Activated T-helper 1 cell treated with anti-CD3 and anti-CD28 coated beads, Interleukin-2, amount 50 U/mL, for 16 hours (primary cell): ENCODE measurements at places on chromosomes 1 and 21.

- no peak for DNase-seq
These were observed 10.3 kb downstream of the MORN1 start for GRCh38 chr1:2380816-2381591.

GRCh38 chr21:33651965-33652680 is 9.8 kb downstream of the ITSN1 start:
- DNase-seq = no peak

DNA sequence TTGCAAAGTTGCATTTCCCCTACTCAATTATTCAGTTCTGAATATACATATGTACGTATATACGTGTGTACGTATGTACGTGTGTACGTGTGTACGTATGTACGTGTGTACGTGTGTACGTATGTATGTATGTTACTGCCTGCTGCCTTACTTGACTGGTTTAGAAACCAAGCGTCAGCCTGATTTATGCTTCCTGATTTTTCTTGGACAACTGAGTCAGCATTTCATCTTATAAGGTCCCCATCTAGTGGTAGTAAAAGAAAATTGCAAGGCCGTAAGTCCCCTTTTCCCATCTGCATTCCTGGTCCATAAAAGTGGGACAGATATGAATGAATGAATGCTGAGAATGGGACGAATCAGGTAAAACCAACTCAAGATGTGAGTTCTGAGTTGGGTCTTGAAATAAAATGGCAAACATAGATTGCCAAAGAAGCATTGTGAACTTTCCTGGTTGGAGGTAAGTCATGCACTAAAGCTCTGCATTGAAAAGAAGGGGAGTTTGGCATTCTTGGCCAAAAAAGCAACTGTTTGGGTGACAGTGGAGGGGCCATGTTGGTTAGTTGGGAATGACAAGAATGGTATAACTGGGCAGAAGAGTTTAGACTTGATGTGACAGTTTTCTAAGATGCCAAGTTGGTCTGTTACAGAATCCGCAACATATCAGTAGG is 76.4 kb upstream of the DNAH14 start:
- no peak for DNase-seq

- DNase-seq = no peak
These were observed 812.9 kb upstream of the ADGRL2 start for GRCh38 chr1:80987824-80988223.

DNA sequence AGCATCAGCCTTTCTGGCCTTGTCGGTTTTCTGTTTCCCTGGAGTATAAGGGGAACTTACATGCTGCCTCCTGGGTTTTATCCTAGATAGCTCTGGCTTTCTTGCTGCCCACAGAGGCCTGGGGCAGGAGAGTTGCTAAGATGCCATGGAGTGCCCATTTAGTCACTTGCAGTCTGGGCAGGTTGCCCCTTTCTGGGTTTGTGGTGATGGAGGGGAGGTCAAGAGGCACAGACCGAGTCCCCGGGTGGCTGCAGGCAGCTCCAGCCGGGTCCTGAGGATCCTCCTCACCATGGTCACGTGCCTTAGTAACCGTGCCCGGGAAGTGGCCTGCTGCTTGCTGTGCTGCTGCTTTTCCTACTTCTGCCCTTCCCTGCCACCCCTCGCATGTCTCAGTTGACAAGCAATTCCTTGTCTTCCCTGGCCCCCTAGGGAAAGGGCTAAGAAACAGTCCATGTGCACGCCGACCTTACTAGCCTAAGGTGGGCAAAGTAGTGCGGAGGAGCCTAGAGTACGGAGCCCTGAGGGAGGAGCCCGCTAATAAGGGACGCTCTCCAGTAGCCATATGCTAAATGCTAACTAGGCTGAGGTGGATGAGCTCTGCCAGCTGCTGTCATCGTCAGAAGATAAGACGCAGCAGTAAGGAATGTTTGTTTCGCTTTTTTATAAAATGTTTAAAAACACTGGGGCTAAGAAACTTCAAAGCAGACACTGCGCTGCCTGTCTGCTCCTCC is 34.8 kb downstream of the CLCA1 start:
- DNase-seq = no peak

GRCh38 chr1:78607944-78608343 is 12.3 kb upstream of the IFI44L start:
- DNase-seq = no peak

DNA sequence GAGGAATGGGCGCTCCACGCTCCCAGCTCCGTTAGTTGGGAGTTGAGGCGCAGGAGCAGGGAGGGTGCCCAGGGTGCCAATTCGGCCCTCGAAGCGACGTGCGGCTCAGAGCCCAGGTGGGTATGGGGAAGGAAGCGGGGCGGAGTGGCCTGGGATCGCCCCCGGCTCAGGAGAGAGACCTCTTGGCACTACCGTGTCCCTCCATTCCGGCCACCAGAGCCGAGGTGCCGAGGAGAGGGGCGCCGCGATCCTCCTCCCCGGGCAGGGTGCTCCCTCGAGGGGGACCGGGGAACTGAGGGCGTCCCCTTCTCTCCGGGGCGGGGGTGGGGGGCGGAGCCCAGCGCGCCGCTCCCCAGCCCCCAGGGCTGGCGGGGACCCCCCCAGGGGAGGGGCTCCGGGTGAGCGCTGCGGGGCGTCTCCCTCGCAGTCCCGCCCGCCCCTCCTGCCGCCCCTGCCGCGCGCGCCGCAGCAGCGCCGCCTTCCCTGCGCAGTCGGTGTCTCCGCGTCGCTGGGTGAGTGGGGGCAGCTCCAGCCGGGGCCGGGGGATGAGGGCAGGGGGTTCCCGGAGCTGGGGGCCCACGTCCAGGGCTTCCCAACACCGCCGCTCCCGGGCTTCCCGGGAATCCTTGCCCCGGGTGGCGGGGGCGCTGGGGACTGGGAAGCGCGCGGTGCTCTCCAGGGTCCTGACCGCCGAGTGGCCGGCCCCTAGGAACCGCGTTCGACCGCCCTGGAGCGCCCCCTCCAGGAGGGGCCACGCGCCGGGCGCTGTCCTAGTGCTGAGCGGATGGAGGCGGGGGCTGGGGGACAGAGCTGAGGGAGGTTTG is at the start of gene HPCA:
HPCA (plus strand) TSS at position 488 of the 824 bp plus-strand sequence. CDS start 2,408 bp downstream, outside the sequence.
- no peak for DNase-seq

DNA sequence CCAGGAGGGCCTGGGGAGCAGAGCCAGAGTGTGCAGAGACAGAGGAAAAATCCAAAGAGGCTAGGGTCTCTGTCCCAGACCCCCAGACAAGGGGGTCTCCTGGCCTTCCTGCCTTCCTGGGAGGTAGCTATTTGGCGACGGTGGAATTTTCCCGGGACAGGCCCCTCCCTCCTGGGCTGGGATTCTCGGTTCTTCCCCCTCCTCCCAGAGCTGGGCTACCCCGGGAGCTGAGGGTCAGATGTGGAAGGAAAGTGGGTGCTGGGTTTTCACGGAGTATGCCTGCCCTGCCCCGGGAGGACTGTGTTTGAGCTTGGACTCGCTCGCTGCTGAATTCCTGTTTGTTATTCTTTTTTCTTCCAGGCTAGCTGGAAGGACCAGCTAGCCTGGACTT is 759 bp downstream of the AMPD2 start:
- no peak for DNase-seq

DNA sequence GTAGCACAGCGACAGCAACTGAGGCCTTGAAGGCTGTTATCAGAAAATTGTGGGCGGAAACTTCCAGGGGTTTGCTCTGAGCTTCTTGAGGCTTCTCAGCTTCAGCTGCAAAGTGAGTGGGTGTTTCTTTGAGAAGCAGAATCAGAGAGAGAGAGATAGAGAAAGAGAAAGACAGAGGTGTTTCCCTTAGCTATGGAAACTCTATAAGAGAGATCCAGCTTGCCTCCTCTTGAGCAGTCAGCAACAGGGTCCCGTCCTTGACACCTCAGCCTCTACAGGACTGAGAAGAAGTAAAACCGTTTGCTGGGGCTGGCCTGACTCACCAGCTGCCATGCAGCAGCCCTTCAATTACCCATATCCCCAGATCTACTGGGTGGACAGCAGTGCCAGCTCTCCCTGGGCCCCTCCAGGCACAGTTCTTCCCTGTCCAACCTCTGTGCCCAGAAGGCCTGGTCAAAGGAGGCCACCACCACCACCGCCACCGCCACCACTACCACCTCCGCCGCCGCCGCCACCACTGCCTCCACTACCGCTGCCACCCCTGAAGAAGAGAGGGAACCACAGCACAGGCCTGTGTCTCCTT is at the start of gene FASLG:
FASLG (plus strand) TSS at position 233 of the 583 bp plus-strand sequence; CDS start at position 332, 99 bp downstream.
- no peak for DNase-seq

- DNase-seq = no peak
These were observed 7.3 kb downstream of the MRPS6 start for GRCh38 chr21:34080710-34081109.

- DNase-seq = no peak
These were observed 96.5 kb upstream of the SPATA6 start for GRCh38 chr1:48568501-48568900.

DNA sequence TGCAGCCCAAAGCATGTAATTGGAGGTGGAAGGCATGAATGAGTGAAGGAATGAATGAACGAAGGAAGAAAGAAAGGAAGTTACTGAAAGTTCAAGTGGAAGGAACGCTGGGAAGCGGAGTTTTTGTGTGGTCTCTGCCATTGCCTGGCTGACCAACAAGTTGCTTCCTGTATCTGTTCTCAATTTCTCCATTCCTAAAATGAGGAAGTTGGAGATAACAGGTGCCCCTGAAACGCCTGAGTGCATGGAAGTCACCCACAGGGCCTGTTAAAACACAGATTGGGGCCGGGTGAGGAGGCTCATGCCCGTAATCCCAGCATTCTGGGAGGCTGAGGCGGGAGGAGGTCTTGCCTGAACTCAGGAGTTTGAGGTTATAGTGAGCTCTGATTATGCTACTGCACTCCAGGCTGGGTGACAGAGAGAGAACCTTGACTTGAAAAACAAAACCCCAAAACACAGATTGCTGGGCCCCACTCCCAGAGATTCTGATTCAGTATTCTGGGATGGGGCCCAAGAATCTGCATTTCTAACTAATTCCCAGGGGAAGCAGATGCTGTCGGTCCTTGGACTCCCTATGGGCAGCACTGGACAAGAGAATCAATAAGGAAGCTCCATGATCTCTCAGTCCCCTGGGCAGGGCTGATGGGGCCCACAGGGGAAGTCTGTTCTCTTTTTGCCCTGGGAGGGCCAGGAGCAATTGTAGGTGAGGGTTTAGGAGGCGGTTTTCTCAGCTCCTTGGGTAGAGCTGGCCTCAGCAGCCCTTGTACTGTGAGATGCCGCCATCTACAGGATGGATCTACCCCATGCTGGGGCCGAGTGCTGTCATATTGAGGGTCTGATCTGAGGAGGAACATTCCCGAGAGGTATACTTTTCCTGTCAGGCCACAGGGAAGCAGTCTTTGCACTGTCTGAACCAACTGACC is 3.3 kb upstream of the CNR2 start:
- no peak for DNase-seq

DNA sequence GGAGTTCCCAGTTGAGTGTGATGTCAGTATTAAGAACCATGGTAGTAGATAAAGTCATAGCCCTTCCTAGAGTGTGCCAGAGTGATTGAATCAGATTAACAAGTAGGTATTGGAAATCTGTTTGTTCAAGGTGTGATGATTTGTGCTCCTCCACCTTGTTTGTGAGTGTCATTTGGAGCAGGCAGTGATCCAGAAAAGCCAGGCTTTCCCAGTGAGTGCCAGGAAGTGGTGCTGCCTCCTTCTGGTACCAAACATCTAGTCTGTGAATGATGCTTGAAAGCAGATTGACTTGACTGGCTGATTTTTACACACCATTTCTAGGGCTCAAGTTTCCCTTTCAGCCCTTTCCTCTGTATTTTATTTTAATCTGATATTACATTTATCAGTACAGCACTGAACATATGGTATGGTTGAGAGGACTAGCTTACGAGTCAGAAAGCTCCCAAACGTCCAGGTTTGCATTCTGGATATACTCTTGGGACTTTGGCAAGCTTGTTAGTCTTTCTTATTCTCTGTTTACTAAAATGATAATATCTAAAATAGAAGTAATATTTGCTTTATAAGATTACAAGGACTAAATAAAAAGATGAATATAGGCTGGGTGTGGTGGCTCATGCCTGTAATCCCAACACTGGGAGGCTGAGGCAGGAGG is 100.7 kb downstream of the PATJ start:
- DNase-seq = no peak
